ENCODE measurements at places on chromosomes 3 and 15.

DNA sequence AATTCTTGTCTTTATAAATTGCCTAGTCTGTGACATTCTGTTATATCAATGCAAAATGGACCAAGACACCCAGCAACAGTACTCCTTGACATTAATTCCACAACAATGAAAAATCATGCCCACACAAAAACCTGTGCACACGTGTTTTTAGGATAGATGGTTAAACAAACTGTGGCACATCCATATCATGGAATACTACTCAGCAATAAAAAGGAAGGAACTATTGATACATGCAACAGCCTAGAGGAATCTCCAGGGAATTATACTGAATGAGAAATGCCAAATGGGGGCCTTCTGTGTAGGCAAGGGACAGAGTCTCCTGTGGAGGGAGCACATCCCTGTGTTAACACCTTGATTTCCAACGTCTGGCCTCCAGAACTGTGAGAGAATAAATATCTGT is 388.5 kb downstream of the MAGI1 start:
- no peak for DNase-seq

DNA sequence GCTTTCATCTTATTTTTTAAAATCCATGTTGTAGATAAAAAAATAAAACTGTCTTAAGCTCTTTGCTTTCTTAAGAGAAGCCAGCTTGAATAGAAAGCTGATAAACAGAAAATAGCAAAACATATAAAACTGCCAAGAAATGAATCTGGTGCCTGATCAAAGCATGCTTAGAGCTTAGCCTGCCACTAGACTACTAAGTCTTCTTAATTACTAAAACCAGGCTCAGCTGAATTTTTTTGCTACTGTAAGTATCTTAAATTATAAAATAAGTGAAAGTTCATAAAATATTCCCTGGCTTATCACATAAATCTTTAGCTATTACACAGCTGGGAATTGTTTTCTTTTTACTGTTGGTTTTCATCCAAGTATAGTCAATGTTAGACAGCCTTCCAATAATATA is 803.9 kb downstream of the DIPK2A start:
- no peak for DNase-seq

- no peak for DNase-seq
These were observed 38.2 kb downstream of the GLB1 start for GRCh38 chr3:33058765-33059164.

- DNase-seq: peak; percentile 38
These were observed at the start of gene ATP10A for GRCh38 chr15:25863111-25863967. TSS of gene ATP10A (minus strand) at chr15:25863327. CDS start at chr15:25863096, 231 bp downstream.

DNA sequence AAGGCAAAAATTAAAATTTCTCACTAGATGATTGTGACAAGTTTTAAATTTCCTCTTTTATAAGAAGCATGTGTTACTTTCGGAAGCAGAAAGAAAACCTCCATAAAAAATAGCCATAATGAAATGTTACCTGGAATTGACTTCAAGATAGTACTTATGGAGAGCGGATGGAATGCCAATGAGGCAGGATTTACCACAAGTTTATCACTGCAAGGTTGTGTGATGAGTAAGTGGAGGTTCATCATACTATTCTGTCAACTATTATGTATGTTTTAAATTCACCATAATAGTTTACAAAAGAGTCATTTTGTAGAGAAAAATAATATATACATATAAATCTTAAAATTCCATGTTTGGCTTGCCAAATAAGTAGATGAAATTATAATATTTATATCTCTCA is 230.3 kb downstream of the SCAPER start:
- peak; percentile 48 for DNase-seq

GRCh38 chr15:99749386-99749785 is 16.1 kb upstream of the LYSMD4 start:
- DNase-seq: no peak

DNA sequence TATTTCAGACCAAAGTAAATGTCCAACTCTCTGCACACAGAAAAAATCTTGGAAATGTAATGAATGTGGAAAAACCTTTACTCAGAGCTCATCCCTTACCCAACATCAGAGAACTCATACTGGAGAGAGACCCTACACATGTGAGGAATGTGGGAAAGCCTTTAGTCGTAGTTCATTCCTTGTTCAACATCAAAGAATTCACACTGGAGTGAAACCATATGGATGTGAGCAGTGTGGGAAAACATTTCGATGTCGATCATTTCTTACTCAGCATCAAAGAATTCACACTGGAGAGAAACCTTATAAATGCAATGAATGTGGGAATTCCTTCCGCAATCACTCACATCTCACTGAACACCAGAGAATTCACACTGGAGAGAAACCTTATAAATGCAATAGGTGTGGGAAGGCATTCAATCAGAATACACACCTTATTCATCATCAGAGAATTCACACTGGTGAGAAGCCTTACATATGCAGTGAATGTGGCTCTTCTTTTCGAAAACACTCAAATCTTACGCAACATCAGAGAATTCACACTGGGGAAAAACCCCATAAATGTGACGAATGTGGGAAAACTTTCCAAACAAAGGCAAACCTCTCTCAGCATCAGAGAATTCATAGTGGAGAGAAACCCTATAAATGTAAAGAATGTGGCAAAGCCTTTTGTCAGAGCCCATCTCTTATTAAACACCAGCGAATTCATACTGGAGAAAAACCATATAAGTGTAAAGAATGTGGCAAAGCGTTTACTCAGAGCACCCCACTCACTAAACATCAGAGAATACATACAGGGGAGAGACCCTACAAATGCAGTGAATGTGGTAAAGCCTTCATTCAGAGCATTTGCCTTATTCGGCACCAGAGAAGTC is 8.0 kb upstream of the ZNF501 start:
- DNase-seq: no peak

DNA sequence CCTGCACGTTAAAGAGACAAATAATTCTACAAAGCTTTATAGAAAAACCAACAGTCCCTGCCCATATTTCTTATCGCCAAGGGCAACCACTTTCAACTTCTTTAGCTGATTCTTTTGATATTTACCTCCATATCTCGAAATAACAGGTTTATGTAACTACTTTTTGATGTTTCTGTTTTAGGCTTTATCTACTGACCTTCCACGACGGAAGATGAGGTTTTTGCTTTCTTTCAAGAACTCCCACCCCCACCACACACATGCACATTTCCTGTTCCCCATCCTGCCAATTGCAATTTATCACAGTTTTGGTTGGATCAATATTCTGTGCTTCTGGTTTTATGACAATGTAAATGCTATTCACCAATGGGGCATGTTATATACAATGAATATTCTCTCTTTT is 330.4 kb upstream of the ICE2 start:
- no peak for DNase-seq

DNA sequence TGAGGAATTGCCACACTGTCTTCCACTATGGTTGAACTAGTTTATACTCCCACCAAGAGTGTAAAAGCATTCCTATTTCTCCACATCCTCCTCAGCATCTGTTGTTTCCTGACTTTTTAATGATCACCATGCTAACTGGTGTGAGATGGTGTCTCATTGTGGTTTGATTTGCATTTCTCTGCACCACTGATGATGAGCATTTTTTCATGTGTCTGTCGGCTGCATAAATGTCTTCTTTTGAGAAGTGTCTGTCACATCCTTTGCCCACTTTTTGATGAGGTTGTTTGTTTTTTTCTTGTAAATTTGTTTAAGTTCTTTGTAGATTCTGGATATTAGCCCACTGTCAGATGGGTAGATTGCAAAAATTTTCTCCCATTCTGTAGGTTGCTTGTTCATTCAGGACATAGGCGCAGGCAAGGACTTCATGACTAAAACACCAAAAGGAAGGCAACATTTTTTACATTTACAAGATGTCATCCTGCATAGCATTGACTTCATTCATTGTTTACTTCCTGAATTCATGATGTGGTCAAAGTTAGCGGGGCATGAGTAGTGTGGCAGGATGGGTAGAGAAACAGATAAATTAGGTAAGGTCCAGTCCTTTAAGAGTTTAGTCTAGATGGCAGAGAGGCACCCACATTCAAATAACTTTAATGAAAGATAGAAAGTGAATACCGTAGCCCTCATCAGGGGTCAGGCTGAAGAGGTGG is 45.1 kb upstream of the LPP start:
- no peak for DNase-seq

DNA sequence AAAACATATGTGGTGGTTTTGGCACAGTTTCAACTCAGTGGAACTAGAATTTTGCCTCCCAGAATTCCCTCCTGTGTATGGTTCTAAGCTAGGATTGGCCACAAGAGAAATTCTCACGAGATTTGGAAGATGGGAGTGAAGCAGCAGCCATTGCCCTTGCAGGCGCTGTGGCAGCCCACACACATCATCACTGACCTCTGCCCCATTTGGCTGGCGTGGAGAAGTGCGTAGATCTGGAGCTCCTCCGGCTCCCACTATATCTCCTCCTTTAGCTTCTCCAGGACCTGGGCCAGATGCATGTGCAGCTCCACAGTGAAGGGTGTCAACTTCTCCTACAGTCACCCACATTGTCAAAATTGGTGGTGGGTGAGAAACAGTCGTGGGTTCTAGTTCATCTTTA is 199.6 kb downstream of the EFHB start:
- DNase-seq: no peak

- no peak for DNase-seq
These were observed 17.2 kb upstream of the B4GALT4 start for GRCh38 chr3:119257654-119258410.

DNA sequence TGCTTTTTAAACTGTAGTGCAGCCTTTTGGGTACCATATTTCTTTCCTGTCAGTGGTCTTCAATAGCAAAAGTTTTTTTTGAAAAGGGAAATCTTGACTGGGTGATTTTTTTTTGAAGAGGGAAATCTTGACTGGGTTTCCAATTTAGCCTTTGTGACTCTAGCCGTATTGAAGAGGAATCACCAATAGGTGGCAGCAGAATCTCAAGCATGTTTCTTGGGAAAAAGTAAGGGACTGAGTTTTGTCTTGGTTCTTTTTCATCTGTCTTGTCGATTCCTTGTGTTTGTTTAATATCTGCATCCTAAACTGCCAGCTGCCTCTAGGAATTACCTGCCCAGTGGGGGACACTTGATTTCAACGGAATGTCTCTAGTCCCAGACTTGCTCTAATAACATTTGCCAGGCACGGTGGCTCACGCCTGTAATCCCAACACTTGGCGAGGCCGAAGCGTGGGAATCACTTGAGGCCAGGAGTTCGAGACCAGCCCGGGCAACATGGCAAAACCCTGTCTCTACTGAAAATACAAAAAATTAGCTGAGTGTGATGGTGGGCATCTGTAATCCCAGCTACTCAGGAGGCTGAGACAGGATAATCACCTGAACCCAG is 89.2 kb downstream of the RBPMS2 start:
- DNase-seq: no peak

DNA sequence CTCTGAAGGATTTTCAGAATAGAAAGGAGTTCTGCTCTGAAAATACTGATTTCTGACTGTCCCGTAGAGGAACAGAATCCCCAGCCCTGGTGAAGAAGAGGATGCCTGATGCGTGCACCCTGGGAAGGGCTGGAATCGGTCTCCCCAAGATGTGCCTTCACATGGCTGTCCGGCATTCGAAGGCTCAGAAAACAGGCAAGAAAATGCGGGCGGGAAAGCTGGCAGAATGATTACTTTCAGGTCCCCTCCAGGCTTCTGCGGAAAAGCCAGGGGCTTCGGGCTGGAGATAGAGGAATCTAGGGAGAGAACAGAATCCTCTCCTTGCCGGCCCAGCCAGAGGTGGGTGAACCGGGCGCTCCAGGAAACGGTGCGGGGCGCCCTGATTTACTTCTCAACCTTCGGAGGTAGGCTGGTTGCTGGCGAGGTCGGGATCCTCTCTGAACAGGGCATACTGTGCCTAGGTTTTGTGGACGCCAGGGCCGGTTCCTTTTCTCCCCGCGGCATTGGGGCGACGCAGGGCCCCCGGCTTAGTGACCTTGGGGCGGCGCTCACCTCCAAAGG is 2.5 kb downstream of the FOXL2NB start:
- DNase-seq: no peak

- DNase-seq: no peak
These were observed 18.8 kb downstream of the B4GALT4 start for GRCh38 chr3:119221779-119222320.

DNA sequence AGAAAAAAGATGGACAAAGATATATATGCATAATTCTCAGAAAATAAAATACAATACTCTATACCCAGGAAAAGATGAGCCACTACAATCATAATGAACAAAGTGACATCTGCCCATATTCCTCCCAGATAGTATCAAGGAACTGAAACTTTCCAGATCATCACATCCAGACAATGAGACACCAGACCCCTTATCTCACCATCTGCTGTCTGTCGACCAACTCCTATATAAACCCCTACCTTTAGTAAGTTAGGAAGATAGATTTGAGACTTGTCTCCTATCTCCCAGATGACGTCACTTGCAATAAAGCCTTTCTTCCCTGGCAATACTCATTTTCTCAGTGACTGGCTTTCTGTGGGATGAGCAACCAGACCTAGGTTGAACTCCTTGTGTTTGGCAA is 1071.6 kb downstream of the PLOD2 start:
- no peak for DNase-seq

DNA sequence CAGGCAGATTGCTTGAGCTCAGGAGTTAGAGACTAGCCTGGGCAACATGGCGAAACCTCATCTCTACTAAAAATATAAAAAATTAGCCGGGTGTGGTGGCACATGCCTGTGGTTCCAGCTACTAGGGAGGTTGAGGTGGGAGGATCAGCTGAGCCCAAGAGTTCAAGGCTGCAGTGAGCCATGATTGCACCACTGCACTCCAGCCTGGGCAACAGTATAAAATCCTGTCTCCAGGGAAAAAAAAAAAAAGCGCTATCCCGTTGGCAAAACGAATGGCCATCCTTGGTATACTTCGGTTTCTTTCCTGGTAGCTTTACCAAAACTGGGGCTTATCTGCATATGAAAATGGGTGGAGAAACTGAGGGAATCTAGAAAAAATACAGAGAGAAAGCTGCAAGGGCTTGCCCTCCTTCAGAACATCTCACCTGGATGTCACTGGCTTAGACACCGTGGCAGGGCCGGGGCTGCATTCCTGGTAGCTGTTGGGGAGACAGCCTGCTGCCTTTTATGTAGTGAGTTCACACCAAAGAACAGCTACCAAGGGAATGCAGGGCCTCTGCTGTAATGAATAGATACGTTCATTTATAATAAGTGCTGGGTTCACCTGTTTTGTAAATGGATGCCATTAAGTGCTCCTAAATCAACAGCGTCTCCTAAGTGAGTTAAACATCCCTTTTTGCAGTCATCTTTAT is 96.0 kb downstream of the IQSEC1 start:
- DNase-seq: no peak
